ENCODE measurements at places on chromosomes 1 and 21.

DNA sequence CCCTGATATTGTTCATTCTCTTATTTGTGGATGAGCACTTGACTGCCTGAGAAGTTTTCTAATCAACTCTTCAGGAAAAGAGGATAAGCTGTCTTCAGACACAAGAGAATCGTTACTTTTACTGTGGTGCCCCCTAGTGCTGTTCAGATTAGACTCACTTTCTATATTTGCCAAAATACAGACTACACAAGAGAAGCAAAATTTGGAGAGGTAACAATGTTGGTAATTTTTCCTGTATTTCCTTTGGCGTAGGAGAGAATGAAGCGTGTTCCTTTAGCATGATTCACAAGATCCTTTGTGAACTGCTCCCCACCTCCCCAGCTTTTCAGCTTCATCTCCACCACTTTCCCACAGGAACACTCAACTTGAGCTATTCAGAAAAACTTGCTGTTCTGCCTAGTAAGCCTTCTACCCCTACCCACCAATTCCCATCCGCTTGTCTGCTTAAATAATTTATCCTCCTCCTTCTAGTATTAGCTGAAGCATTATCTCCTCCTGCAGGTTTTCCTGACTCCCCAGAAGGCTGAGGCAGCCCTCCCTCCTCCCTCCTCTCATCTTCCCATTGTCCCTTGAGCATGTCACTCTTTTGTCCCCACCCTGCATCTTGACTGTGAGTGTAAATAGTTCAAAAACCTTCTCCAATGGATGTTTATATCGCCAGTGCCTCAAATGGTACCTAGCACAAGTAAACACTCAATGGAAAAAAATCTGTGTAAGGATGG lies 4.5 kb downstream of the TNFSF4 start:
- peak; percentile 51 for DNase-seq

- DNase-seq, result no peak
Measured at GRCh38 chr1:239858057-239858456, 233.6 kb upstream of the FMN2 start.

GRCh38 chr1:81409262-81409661 lies 391.5 kb upstream of the ADGRL2 start:
- DNase-seq, result no peak

DNA sequence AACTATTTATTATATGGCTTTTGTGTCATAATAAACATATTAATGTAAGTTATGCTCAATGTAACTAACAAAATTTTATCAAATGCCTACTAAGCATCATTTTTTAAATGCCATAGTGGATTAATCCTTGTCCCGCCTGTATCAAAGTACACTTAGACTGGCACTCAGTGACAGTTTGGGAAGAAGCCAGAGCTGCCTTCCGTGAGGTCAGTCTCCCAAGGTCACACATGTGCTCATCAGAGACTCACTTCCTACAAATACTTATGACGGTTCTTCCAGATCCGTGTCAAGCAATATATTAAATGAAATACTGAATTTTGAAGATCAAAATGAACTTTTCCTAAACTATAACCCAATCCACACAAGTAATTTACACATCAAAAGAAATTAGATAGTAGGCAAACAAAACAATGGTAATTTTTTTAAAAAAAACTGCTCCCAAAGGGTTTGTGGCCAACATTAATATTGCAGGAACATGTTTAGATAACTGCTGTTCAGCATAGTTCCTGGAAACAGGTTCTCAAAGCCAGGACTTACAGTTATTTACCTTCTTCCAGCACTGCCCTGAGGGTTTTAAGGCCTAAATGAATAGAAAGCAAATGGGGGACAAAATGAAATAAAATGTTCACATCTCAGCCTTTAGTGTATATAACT lies 27.2 kb downstream of the WLS start:
- DNase-seq, result no peak

DNA sequence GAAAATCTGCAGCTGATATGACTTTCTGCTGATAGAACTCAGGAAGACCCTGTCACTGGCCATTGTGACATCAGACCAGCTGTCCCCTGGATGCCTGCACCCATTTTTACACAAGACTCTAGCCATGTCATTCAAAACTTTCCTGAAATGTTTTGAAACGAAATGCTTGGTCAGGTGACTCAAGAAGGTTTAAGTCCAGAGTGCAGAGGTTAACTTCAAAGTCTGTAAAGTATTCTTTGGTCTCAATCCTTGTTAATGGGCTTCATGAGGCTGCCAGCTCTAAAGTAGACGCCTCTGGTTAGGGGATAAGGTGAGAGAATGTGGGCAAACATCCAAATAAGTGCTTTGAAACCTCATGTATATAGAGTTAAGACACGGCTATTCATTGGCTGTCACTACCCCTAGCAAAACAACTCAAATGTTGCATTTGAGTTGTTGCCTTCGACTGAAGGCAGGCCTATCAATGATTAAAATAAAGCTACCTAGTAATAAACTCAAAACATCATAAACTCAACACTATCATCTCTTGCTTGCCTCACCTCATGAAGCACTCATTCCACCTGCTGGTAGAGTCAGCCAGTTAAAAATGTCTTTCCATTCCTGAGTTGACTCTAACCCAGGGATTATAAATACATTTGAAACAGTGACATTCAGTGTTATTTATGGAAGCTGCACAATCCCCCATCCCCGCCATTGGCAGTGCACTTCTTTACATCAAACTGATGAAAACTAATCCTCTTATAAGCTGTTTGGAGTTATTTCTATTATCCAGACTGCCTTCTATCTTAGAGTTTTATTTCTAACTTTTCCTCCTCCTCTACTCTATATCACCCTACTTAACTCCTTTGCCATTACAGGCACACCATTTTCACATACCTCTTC lies 26.0 kb downstream of the RABIF start:
- no peak for DNase-seq

- no peak for DNase-seq
Measured at GRCh38 chr21:34814529-34814951, 145.7 kb downstream of the CLIC6 start.

GRCh38 chr1:239563681-239564080 lies 177.3 kb downstream of the CHRM3 start:
- DNase-seq, result no peak
